ENCODE measurements at places on chromosomes 12 and 14.

GRCh38 chr12:6943722-6944380 is at the start of the genes C12orf57 and RNU7-1:
C12orf57 (plus strand) TSS chr12:6944022; CDS start chr12:6944122, 100 bp downstream.
RNU7-1 (plus strand) TSS chr12:6943816.
- peak; percentile 88 for DNase-seq

- no peak for DNase-seq
These were observed 740 bp upstream of the PRPF40B start for GRCh38 chr12:49622501-49623141.

DNA sequence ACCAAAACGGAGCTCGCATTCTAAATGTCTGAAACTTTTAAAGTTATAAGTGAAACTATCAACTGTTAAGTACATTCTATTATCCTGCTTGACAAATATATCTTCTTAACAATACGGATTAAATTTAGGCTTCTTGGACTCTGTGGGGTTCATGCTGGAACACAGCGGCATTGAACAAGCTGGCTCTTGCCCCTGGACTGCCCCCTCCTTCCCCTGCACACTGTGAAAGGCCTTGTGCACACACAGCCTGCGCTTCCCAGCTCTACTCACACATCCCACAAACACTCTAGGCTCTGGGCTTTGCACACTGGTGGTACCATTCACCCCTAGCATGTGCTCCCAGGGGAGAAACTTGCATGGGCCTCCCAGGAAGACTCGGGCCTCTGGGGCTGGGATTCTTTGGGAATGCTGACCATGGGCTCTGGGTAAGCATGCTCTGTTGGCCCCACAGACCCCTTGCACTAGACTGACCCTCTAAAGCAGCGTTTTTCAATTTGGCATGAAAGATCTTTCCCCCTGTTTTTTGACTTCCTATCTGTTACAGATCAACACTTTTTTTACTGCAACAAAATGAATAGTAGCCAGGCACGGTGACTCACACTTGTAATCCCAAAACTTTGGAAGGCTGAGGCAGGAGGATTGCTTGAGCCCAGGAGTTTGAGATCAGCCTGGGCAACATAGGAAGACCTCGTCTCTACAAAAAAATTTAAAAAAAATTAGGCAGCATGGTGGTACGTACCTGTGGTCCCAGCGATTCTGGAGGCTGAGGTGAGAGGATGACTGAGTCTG is 96.2 kb upstream of the CPM start:
- DNase-seq = no peak

DNA sequence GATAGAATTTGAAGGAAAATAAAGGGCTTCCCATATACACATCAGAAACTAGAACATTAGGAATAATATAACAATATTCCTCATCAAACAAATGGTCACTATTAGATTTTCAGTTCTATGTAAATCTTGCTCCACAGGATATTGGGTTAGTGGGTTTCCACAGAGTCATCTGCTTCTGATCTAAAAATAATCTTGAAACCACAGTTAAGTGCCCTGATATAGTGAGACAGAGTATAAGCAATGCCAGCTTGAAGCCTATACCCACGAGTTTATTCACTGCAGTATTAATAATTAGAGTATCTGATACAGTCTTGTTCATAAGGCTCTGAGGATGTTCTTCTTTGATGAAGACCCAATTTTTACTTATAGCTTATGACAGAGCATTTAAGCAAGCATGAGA is 74.5 kb upstream of the ATF7IP start:
- DNase-seq = no peak

GRCh38 chr12:124780336-124780735 is 83.3 kb downstream of the SCARB1 start:
- no peak for DNase-seq

DNA sequence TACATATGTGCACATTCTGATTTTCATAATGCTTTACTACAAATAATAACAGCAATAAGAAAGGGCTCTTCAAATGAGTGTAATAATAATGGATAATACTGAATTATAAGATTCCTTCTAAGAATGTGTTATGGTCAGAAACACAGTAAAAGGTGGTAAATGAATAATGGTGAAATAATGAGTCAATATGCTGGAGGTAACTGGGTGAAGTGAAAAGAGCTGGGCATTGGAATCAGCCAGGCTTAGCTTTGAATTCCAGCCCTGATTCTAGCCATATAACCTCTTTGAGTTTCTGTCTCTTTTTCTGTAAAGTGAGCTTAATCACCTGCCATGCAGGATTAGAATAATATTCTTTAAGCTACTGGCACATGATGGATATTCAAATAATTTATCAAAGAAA is 39.1 kb downstream of the PLEKHA5 start:
- no peak for DNase-seq

DNA sequence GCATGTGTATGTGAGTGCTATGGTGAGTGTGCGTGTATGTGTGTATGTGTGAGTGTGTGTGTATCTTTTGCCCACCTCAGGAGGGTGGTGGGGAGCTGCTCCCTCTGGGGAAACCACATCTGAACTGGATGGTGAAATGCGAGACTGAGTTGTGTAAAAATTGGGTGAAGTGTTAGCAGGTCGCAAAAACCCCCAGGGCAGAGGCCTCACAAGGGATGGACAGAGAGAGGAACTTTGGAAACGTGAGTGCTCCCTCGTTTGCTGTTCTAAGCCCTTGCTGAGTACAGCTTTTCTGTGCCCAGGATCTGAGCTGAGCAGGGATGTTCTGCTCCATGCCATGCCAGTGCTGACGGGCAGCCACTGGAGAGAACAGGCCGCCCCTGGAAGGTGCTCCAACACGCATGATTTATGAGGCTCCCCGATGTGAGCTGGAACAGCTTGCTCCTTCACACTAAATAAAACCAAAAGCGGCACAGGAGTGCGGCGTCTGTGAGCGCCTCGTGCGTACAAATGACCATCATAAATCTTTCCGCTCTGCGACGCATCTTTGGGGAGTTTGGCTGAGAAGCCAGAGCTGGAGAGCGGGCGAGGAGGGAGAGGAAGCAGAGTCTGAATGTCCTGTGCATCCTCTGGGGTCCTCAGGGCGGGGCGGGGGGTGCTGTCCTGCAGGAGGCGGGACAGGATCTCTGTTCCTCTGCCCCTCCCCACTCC is 14.1 kb upstream of the GALNT9 start:
- DNase-seq = no peak

- DNase-seq = no peak
These were observed 1.5 kb downstream of the PACS2 start for GRCh38 chr14:105315941-105316576.

DNA sequence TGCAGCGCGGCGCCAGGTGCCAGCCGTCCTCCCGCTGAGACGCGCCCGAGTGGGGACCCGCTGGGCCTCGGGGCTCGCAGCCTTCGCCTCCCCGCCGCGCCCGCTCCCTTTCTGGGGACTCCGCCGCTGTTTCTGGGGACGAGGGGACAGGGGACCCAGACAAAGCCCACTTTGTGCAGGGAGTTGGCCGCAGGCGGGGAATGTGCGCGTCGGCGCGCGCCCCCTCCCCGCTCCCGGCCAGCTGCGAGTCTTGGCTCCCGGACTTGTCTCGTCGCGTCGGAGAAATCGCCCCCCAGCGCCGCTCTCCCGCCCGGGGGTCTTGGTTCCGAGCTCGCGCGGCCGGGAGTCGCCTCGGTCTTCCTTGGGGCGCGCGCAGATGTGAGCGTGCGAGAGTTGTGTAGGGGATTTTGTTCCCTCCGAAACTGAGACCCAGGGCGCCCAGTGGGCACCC is 717 bp downstream of the VASH1 start:
- no peak for DNase-seq

DNA sequence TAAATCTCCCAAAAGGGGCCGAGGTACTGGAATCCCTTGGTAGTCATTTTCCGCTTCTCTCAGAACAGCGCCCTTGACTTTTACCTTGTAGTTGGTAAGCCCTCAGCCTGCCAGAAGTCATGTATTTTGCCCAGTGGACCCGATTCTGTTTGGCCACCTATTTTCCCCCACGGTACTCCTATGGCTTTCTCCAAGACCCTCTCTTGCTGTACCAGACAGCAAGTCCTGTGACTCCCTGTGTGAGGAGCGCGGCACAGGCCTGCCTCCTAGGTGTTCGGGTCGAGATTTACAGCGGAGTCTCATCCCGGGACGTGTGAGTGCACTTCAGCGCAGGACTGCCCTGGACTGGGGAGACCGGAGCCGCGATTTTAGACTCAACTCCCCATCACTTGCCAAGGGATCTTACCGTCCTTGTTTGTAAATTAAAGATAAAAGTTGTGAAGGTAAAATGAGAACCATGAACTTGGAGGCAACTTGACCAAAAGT is 1.1 kb upstream of the MBD6 start:
- DNase-seq = no peak

GRCh38 chr14:22976620-22977433 is 5.5 kb downstream of the AJUBA start:
- DNase-seq = peak; percentile 55

DNA sequence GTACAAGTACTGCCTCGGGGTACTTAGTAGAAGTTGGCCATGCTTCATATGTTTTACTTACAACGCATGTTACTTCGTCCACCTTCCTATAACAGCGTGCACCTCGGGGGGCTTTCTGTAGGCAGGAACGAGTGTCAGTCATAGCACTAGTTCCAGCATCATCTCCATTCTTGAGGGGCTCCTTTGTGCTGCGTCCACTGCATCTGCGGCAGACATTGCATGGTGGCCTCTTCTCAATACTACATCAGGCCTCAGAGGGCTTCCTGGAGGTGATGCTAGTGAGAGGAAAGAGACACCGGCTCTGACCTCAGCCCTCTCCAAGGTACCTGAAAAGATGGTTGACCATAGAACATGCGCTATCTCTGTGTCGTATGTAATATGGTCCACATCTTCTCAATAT is 121.2 kb upstream of the RTL1 start:
- DNase-seq = no peak

DNA sequence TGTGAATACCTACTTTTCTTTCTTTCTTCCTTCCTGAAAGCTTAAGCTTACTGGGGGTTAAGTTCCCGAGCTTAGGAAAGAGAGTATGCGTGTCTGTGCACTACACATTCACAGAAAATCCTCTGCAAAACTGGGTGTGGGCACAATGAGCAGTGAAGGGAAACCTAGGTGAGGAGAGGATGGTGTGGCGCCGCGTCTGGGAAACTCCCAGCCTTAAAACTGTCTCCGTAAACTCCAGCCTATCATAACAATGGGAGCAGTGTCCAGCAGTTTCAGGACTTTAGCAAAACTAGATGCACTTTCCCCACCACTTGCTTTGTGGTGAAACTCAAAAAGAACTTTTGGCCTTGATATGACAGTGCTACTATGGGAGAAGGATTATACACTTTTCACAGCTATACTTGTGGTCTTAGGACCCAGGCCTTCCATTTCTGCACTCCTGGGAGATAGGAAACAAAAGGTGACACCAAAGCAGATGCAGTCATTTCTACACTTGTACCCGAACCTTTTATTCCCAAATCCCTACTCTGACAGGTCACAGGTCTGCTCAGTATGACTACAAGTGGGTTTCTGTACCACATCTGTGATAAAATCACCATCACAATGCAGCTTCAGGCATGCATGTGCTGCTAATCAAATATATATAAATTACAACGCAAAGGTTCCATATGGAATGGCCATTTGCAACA is 10.4 kb downstream of the AKAP5 start:
- no peak for DNase-seq

GRCh38 chr14:90903101-90903500 is 86.9 kb upstream of the TTC7B start:
- peak; percentile 51 for DNase-seq

GRCh38 chr14:25050269-25051150 is 563 bp upstream of the STXBP6 start:
- DNase-seq = no peak

DNA sequence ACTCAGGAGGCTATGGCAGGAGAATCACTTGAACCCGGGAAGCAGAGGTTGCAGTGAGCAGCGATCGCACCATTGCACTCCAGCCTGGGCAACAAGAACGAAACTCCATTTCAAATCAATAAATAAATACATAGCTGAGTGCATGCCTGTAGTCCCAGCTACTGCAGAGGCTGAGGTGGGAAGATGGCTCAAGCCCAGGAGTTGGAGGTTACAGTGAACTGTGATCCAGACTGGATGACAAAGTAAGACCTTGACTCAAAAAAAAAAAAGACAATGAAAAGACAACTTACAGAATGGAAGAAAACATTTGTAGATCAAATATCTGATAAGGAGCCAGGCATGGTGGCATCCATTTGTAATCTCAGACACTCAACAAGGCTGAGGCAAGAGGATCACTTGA is 27.6 kb downstream of the ZFYVE1 start:
- DNase-seq = no peak

DNA sequence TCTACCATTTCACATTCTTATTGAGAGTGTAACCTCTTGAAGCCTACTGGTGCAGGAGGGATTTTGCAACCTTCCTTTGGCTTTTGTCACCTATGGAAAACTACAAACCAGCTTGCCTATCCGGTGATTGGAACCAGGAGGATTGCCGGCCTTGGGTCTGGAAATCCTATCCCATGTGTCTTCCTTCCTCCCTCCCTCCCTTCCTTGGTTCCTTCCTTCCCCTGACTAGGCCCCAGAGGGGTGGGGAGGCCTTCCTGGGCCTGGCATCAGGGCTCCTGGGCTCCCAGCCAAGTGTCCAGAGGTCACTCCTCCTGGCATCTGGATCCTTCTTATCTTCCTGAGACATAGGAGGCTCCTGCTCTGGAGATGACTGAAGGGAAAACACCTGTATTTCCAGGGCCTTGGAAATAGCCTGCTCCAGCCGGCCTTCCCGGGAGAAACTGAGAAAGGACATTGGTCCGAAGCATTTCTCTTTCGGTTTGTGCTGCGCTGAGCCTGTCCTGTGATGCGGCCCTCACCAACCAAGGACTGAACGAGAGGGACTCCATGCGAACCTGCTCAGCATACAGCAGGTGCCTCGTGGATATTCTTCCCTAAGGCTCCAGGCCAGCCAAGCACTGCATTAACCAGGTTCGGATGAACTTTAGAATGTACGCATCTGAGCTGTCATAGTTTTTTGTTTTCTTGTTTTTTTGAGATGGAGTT is 43.4 kb downstream of the PSMA6 start:
- DNase-seq = no peak

DNA sequence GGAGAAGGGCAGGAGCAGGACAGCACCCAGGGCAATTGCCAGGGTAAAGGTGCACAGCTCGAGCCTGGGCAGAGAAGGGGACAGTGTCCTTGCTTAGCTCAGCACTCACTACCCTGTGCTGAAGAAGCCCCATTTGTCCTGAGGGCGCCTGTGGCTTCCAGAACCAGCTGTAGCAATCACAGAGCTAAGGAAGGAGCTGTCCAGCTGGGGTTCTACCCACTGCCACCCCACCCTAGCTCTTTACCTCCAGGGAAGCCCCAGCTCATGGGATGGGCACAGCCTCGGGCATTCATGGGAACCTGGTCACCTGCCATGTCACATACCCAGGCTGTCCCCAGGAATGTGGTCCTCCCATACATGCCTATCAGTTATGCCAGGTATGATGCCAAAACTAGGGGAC is 5.8 kb downstream of the LMBR1L start:
- no peak for DNase-seq

DNA sequence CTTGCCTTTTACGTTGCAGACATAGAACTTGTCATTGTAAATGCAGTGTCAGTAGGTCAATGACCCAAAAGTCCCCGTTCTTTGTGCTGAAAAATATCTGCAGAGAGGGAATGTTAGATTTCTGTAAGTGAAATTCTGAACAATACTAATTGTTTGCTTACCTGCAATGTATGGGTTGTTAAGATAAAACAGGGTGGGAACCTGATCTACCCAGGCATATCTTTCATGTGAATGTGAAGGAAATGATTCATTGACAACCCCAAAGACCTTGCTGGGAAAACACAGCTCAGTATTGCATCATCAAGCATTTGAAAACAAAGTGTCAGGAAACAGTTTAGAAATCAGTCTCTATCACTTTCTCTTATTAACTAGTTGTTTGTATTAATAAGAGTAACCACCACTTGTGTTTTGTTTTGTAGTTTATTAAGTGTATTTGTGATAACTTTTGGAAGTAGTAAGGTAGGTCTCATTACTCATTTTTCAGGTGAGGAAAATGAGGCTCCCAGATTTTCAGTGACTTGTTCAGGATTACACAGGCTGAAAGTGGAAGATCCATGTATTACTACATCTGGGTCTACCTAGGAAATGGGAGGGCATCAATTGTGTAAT is 57.9 kb upstream of the SLC38A2 start:
- DNase-seq = no peak
